ENCODE measurements at places on chromosomes 3 and 15.

DNA sequence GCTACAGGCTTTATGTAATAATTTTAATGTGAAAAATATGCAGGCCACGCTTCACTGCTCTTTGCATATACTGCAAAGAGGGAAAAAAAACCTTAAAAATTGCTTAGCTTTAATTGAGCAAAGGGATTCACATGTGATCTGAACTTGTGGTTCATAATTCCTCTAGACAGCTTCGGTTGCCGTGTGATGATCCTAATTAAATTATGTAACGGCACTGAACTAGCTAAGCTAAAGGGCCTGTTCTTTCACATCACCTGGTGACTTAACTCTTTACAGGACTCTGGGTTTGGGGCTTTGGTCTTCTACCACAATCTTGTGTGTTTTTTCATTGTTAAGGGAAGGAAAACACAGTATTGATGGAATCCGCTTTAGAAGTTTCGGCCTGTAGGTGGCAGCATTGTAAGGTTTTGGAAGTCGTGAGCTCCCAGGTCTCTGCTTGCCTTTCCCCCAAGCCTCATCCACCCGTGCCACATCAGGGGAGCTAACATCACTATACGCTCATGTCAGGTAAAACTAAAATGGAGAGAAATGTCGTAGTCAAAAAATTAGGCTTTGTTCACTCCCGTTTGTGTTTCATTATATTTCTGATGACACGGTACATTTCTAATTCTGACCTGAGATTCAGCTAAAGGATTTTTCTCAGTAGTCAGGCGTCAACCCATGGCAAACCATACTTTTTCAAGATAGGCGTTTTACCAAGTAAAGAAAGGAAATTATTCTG lies 205.6 kb upstream of the DPH6 start:
- DNase-seq, result peak; percentile 70

DNA sequence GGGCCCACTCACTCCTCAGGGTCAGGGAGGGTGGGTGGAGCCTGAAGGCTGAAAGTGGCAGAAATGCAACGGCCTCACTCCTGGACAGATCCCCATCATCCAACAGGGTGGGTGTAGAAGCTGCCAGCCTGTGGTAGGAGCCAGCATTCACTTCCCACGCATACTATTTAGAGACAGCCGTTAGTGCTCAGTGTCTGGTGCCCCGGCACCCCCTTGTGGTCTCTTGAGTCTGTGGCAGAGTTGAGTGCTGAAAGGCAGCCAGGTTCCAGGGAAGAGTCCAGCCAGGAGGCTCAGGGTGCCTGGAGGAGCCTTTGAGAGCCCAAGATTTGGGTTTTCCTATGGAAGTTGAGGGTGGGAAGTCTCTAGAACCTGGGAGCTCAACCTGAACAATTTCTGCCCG lies 2.1 kb upstream of the GNAT1 start:
- DNase-seq, result peak; percentile 93

- no peak for DNase-seq
Observed at GRCh38 chr3:5585085-5585484, 397.6 kb downstream of the EDEM1 start.

DNA sequence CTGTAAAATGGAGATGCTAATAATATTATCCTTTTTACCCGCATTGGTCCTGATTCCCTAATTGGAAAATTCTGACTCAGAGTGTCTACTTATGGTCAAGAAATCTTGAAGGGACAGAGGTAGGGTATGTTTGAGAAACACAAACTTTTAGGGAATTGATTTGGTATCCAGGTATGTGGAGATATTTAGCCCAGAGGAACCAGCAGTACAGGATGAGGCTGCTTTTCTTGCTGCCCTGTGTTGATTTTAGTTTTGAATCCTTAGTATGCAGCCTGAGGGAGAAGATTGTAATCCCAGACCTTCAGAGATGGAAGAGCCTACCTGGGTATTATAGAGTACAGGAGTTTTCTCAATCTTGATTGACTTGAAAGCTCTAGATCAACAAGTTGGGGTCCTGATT lies 569.1 kb downstream of the PDCD6IP start:
- DNase-seq, result no peak

DNA sequence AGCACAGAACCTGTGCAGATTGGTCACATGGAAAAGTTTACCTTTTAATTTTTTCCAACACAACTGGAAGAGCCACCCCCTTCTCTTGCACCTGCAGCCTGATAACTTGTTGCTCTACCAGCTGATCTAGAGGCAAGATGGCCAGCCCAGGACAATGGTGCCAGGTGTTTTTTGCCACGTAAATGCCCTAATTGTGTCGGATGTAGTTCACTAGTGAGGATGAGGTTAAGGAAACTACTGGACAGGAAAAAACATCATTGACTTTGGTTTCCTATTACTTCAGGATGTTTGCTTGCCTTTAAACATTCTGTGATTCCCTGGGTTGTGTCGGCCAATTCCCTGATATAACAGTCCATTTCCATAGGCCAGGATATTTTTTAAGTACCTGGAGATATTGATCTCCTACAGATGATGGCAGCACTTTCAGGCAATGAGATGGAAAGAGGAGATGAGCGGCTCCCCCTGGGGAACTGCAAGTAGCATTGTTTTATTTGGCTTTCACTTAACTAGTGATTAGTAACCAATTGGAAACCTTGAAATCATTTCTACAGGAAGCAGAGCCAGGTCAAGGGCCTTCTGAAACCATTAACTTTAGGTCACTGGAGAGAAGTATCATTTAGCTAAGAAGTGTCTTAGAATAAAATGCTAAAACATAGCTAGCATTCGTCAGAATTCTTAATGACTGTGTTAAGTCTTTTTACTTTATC lies 72.5 kb downstream of the OSBPL10 start:
- no peak for DNase-seq

GRCh38 chr15:38061856-38062649 lies 127.6 kb downstream of the TMCO5A start:
- DNase-seq, result no peak
